NCI-H1694 (cell line): ENCODE measurements at places on chromosomes 1 and 21.

- no peak for DNase-seq
Observed at GRCh38 chr1:98048751-98049325, 128.0 kb upstream of the DPYD start.

DNA sequence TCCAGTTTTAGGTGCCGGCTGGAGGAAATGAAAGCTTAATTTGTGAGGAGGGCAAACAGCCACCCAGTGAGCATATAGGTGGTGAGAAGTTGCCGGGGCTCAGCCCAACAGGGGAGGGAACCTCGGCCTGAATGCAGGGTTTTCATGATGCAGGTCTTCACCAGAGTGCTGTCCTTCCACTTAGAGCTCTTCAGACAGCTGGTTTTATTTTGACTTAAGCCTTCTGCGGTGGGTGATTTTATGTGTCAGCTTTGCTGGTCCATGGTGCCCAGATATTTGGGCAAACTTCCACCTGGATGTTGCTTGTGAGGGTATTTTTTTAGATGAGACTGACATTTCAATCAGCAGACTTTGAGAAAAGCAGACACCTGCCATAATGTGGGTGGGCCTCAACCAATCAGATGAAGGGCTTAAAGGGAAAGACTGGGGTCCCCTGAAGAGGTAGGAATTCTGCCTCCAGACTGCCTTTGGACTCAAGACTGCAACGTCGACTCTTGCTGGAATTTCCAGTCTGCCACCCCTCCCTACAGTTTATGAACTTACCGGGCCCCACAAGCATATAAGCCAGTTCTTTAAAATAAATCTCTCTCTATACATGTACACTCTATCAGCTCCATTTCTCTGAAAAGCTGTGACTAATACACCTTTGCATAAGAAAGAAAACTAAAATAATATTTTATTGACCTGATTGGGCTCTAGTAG is 72.8 kb downstream of the RHOU start:
- DNase-seq, result no peak

- no peak for DNase-seq
Observed at GRCh38 chr1:154779551-154780189, 90.4 kb downstream of the KCNN3 start.

GRCh38 chr1:158159597-158159996 is 21.1 kb upstream of the CD1D start:
- no peak for DNase-seq

GRCh38 chr21:26849428-26850115 is 4.4 kb upstream of the ADAMTS1 start:
- DNase-seq, result peak; percentile 78

DNA sequence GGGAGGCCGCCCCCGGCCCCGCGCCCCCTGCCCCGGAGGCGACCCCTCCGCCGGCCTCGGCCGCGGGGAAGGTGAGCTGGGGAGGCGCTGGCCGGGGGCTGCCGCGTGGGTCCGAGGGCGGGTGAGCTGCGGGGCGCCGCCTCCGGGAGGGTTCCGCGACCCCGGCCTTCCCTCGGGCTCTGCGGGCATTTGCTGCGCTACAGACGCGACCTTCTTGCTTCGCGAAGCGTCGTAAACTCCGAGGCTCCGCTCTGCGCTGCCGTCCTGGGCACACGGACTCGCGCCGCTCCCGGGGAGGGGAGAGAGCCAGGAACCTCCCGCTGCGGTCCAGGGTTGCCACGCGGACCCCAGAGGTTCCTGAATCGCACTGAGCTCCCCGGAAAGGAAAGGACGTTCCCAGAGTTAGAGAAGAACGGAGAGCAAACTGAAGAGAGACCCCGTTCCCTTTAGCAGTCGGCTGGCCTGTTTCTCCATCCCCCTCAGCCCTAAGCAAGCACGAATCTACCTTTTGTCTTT is 345 bp downstream of the SLX9 start:
- DNase-seq, result no peak

DNA sequence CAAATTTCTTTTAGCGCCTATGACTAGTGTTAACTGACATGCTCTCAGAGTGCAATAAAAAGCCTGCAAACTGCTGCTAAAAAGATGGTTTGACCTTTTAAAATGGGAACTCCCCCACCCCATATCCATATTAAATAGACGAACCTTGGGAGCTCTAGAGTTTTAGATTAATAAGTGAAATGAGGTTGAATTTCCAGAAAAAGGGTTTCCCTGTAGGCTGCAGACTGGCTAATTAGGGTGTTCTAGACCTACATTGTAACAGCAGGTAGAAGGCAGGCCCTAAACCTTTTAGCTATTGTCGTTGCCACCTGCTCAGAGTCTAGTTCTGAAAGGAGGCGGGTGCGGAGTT is 2.2 kb downstream of the FAM78B start:
- DNase-seq, result no peak

DNA sequence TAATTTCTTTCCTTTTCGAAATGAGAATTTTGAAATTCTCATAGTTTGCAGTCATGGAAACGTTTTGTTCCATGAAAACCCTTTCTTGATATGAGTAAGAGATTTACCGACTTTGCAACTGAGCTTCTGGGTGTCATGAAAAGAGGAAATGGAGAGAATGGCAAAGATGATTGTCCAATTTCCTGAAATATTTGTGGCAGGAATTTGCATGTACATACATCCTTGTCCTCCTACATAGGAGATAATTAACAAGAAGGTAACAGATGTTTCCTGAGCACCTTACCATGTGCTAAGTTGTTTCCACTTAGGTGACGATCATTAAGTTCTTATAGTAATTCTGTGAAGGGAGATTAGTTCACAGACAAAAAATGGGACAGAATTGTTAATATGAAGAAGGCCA is 170.7 kb downstream of the NEGR1 start:
- DNase-seq, result no peak

GRCh38 chr1:53155534-53155933 is 13.1 kb upstream of the SLC1A7 start:
- no peak for DNase-seq

DNA sequence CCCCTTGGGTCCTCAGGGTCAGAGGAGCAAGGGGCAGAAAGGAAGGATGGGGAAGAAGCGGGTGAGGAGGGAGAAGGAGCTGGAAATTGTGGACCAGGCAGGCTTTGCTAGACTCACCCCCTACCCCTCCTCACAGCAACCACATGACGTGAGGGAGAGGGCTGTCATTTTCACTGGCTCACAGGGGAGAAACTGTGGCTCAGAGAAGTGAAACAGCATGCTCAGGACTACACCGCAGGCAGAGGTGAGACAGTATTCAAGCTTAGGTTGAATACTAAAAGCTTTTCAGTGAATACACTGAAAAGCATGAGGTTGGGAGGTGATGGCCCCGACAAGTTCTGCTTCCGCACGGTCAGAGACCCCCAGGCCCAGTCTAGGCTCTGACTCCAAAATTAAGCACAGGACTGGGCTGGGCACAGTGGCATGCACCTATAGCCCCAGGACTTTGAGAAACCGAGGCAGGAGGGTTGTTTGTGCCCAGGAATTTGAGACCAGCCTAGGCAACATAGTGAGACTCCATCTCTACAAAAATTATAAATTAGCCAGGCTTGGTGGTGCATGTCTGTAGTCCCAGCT is 1.2 kb upstream of the CLEC20A start:
- DNase-seq, result no peak

GRCh38 chr1:84700070-84700469 is 9.8 kb upstream of the SSX2IP start:
- no peak for DNase-seq

DNA sequence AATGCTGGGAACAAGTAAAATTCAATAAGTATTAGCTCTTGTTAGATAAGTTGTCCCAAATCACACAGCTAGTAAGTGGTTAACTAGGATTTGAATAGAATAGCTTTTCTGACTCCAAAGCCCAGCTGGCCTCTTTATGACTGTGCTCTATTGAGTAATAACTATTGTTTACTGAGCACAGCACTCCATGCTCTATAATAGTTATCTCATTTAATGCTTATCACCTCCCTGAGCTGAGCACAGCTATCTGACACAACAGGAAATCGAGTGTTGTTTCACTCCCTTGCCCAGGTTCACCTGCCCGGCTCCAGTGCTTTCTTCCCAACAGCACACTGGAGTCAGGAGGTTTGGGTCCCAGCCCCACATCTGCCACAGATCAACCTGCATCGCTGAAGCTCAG is 38.8 kb upstream of the STMN1 start:
- DNase-seq, result no peak

GRCh38 chr1:224289396-224289795 is 40.6 kb downstream of the NVL start:
- DNase-seq, result no peak
